Gastroesophageal sphincter (tissue), 4 donors: ENCODE measurements at places on chromosomes 7 and 10.

GRCh38 chr7:155217634-155218033 lies 80.0 kb upstream of the INSIG1 start:
- no peak for ATAC-seq

DNA sequence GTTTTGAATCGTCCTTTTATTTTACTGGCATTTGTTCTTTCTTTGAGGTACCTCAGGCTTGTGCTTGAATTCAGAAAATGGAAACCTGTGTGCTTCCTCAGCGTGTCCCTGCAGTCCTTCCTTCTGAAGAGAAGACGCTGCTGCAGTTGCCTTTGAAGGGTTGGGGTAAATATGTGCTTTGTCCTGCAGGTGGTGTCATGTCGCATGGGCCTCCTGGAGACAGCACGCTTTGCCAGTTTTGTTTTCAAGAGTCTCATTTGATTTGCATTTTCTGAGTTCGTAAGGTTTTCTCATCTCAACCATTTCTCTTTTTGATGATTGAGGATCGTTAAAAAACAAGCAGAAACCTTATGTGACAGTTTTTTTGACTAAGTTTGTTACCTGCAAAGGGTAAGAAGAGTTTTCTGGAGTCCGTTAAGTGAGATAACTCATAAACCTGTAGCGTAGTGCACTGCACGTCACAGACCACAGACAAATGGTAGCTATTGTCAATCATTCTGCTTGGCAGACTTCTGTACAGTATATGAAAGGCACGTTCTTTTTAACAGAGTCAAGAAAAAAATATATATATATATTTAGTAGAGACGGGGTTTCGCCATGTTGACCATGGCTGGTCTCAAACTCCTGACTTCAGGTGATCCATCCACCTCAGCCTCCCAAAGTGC lies 57.0 kb downstream of the CDC123 start:
- no peak for ATAC-seq

DNA sequence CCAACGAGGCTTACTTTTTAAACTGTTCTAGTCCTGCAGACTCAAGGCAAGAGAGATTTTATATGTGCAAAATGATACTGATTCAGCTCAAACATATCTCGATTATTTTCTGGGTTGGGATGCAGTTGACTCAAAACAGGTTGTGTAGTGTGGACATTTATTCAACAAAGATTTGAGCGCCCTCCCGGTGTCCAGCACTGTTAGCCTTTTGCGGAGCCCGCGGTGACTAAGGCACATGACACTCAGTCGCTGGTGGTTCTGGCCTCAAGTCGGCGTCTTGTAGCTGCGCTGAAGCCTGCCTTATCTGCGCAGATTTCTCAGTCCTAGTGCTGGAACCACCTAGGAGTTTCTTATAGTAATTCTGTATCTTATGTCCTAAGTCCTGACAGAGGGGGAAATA lies 938 bp upstream of the CADPS2 start:
- peak; percentile 64 for ATAC-seq

DNA sequence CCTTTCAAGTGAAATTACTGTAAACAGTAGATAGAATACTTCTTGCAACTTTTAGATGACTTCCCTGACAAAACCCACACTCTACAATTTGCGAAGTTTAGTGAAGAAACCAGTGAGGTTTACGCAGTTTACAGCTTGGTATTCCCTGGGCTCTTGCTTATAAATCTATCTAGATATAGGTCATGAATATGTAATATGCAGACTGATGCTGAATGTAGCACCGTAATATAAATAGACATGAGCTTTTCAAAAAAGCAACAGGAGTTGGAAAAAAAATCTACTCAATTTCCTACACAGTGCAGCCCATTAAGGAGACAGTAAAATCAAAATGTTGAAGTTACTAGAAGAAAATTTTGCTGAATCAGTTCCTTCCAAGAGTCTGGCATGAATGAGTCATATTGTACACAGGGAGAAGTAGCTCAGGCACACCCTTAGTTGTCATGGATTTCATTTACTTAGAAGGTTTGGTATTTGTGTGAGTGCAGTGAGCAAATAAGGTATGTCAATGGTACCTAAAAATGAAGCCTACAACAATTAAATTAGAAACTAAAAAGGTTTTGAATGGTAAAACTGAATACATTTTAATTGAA lies 67.7 kb upstream of the NEUROD6 start:
- peak; percentile 48 for ATAC-seq

GRCh38 chr7:115831371-115831770 lies 199.2 kb downstream of the TFEC start:
- ATAC-seq, result no peak

GRCh38 chr10:15381420-15381819 lies 10.3 kb upstream of the FAM171A1 start:
- no peak for ATAC-seq

DNA sequence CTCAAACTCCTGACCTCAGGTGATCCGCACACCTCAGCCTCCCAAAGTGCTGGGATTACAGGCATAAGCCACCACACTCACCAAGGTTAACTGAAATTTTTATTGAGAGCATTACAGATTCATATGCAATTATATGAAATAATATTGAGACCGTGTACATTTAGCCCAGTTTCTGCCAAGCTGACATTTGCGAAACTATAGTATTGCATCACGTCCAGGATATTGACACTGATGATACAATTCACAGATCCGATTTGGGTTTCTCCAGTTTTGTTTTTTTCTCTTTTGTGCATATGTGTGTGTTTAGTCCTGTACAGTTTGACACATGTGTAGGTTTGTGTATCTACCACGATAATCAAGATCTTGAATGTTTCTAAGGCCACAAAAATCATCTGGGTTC lies 627.9 kb upstream of the FOXK1 start:
- ATAC-seq, result no peak

DNA sequence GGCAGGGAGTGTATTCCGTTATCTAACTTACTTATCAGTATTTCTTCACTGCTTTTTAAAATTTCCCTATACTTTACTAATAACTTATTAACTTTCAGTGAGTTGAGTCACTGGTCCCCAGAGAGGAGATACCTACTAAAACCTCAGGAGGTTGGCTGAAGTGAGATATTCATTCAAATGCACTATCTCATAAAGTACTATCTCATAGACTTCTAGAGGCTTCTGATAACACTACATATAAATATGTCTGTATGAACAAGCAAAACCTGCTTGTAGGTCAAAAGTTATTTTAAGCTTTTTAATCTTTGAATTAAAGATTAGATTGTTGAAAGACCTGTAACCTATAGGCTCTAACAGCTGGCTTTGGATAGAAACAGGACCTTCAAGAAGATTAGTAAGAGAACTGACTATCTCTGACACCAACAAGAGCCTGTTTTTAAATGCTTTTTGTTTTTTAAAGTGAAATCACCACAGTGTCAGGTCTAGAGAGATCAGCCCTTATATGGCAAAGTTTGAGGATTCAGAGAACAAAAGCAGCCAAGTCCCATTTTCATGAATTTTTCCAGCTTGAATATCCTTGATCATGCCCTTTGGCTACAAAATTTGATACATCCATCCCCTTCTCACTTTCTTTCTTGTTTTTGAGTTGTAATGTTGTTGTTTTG lies 242.2 kb downstream of the ARL4A start:
- ATAC-seq, result no peak

DNA sequence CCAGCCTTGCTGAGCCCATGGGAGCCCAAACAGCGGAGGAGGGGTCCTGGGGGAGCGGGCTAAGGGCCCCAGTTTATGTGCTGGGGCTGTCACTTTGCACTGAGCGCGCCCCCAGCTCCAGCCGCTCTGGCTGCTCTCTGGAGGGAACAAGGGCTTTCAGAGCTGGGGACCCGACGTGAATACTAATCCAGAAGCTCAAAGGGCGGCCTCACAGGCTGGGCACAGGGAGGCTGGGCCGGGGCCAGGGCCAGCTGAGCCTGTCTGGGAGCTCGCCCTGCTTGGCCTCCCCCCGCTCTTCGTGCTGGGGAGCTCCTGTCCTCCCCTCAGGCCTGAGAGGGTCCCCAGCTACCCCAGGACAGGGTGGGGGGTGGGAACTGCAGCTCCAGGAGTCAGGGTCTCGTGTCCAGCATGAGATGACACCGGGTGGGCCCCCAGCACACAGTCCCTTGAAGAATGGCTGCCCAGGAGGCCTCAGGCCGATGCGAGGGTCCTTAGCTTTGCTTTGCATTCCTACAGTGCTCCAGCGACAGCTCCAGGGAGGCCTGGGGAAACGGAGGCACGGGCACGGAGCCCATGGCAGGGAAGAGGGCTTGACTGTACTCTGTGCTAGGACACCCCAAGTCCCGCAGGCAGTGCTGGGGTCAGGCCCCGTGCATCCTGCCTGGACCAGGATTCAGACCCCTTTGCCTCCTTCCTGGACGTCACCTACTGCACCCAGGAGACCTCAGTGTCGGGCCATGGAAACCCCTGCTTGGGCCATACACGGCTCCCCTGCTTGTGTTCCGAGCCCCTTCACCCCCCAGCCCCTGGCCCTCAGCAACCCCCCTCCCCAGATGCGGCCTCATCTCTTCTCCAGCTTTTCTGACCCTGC lies 5.8 kb upstream of the AMZ1 start:
- no peak for ATAC-seq

GRCh38 chr10:68261132-68261856 lies 29.4 kb upstream of the ATOH7 start:
- ATAC-seq, result no peak

GRCh38 chr10:124588736-124589490 lies 127.3 kb downstream of the LHPP start:
- ATAC-seq, result peak; percentile 76

DNA sequence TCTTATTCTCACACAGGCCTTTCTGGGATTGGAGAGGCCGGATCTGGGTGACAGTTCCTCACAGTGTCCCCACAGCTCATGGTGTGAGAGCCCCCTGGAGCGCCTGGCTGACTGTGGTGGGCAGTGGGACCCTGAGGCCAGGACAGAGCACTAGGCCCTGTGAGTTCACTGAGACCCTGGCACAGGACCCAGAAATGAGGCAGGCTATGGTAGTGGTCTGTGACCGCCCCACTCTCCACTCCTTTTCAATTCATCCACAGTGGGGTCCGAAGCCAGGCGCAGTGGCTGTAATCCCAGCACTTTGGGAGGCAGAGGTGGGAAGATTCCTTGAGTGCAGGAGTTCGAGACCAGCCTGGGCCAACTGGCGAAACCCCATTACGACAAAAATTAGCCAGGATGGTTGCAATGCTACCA lies 95.9 kb upstream of the TNRC18 start:
- ATAC-seq, result no peak

GRCh38 chr7:80681272-80681885 lies 42.9 kb downstream of the CD36 start:
- no peak for ATAC-seq

- ATAC-seq, result no peak
Observed at GRCh38 chr7:26526265-26526587, 234.6 kb downstream of the SNX10 start.

GRCh38 chr7:50862302-50862701 lies 79.6 kb upstream of the GRB10 start:
- ATAC-seq, result no peak

DNA sequence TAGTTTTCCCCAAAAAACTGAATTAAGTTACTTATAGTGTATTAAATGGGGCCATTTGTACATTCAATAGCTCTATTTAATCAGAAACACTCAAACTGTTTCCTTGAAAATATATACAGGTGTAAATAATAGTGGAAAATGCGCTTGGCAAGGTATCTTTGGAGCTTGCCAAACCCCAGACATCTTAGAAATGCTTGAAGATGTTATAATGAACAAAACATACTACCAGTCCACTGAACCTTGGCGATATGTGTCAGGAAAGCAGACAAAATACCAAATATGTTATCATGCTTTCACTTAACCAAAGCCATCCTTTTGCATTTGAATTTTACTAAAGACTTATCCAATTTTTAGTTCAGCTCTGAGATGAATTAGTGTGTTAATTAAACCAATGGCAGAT lies 352.7 kb upstream of the SEMA3A start:
- ATAC-seq, result no peak

GRCh38 chr7:112571852-112572607 lies 91.2 kb downstream of the LSMEM1 start:
- no peak for ATAC-seq

- ATAC-seq, result no peak
Observed at GRCh38 chr7:90931986-90932916, 332.0 kb upstream of the FZD1 start.
